SJSA1 (cell line): ENCODE measurements at places on chromosomes 13 and 19.

DNA sequence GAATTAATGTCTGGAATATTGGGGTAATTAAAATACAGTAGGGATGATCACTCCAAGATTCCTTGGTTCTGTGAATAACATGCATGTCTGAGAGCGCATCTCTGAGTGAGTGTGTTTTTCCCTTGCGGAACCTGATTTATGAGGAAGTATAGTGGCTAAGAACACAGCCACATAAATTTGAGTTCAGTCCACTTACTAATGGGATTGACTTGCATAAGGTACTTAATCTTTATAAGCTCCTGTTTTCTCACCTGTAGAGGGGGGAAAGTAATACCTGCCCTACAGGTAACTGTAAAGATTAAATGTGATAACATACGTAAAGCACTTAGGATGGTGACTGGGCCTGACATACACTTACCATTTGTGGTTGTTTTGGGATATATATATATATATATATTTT, 60.8 kb downstream of the KLF5 start:
- DNase-seq: no peak

DNA sequence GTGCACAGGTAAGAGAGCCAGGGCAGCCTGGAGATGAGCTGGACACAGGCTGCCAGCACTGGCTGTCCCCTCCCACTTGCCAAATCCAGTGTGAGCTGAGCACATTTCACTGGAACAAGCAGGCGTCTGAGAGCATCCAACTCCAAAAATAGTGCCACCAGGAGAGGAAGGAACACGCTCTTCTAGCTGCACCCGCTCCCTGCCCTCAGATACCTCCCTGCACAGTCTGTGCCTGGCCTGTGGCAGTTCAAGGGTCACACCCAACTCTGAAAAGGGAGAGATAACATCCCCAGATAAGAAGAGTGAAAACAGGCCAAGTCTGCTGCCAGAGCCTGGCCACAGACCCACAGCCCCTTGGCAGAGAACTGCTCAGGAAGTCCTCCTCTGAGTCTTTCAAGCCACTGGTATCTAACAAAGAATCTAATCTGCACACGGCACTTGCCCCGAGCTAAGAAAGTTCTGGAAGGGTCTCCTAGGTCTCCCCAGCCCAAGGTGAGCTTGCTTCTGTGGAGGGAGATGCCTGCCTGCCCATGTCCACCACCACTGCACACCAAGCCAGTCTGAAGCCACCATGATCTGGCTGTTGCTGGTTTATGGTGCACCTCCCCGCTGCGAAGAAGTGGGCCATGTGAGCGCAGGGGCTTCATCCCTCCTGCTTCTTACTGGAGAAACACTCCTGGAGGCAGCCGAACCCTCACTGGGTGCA, 14.7 kb downstream of the ELL start:
- no peak for DNase-seq

- DNase-seq: no peak
These were observed 15.6 kb downstream of the KPNA3 start for GRCh38 chr13:49776871-49777270.

- no peak for DNase-seq
These were observed 58.1 kb upstream of the KLF2 start for GRCh38 chr19:16266586-16266942.

DNA sequence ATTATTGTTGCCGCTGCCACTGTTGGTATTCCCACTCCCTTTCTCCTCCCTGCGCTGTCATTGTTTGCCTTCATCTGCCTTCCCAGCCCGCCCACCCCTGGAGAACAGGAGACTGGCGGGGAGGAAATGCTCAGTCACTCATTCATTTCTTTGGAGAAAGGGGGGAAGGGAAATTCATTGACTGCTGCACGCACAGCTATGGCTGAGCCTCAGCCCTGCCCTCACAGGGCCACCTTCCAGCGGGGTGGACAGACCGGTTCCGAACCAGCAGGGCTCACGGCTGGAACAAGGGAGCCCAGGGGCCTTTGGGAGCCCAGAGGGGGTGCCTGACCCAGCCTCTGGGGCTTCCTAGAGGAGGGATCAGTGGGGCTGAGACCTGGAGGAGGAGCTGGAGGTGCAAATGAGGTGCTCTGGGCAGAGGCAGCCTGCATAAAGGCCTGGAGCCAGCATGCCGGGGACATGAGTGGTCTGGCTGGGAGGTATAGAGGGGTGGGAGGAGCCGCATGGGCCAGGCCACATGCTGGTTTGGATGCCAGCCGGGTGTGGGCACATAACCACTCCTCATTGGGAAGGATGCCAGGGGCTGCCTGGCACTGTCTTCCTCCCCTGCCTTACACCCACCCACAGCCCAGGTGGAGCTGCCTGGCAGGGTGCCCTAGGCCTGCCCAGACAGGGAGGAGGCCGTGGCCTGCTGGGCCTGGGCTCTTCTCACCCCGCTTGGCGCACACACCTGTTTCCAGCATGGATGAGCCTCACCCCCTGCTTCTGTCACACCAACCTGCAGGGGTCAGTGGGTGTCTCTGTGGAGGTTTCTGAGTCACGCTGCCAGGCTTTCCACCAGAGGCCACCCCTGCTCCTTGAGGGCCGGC, 26.8 kb downstream of the PPP5C start:
- DNase-seq: peak; percentile 88

DNA sequence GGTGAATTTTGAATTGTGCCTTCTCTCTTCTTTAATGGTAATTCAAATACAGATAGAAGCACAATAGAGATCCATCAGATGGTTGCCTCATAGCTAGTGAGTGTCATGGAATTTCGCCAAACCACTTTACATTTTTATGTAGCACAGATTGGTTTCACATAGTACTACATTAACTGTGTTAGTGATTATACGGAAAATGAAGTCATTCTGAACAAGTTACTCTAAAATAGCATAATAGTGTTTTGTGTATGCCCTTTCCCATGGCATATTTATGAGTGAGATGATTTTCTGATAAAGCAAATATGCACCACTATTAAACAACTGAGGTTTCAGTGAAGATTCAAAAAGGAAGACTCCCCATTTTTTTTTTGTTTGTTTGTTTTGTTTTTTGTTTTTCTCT, 1623.5 kb downstream of the PCDH9 start:
- no peak for DNase-seq
